ENCODE measurements at places on chromosomes 3 and 15.

GRCh38 chr15:80760960-80761359 lies 18.2 kb upstream of the CEMIP start:
- no peak for DNase-seq

DNA sequence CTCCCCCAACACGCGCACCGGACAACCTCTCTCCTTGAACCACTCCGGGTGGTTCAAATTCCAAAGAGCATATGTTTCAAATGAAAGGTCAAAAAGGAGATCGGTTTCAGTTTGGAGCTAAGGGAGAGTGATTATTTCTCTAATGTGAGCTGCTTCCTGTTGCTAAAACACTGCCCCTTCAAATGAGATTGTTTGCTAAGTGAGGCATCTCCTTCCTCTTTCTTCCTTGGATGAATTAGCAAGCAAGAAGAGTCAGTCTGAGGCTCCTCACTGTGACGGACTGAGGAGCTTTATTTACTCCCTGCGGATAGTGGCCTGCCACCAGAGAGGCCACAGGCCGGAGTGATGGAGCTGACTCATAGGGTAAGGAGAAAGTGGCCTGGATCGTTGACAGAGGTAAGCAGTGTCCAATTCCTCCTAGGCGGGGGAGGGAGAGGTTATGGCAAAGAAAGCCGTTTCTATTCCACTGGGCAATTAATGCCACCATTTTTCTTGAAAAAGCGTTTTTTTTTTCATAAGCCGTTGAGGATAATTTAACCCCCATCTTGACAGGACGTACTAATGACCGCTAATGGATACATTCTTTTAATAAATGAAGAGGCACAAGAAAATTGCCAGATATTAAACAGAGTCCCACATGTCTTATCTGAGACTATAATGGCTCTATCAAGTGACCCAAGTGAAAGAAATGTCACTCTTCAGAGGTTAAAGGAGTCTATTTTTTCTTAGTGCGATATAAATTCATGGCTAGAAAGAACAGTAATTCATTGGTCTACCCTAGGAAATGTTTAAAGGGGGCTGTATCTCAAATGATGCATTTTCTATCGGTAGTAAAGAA lies 167.0 kb upstream of the ANKRD28 start:
- DNase-seq = peak; percentile 8

DNA sequence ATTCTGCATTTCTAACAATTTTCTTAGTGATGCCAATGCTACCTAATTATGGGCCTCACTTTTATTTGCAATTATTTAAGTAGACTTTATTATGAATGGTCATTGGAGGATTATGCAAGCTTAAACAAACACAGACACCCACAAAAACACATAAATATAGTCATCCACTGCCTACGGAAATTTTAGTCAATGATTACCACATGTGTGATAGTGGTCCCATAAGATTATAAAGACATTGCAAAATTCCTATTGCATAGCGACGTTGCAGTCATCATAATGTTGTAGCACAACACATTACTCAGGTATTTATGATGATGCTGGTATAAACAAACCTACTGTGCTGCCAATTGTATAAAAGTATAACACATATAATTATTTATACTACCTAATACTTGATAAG lies 247.8 kb upstream of the ALCAM start:
- no peak for DNase-seq

DNA sequence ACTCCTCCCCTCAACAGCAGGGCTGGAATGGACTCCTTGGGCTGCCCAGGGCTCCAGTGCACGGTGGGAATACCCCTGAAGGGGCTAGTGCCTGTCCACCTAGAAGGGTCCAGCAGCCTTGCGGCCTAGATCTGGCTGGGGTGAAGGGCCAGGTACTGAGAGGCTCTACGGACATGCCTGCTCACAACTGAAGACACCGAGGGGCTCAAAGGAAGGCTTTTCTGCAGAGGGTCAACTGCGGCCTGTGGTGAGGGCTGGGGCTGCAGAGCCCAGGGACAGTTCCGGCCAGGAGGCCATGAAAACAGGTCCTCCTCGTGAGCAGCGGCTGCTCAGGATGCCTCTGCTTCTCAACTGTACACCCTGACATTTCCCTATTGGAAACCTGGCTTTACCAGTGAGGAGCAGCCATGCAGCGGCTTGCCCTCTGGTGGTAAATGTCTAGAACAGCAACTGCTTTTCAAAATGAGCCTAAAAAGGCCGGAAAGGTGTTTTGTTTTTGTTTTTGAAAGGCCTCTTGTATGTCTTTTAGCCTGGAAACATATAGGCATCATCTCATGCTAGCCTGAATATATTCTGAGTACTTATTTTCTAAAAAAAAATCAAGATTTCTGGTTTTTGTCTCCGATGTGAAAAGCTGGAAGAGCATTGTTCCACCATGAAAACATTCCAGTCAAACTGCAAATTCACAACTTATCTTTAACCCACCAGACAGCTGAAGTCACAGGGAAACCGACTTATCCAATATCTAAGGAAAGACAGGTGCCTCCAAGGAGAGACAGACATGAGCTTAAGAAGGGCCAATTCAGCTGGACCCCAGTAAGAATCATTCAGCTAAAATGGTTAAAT lies 163.4 kb downstream of the KLF13 start:
- peak; percentile 86 for DNase-seq

DNA sequence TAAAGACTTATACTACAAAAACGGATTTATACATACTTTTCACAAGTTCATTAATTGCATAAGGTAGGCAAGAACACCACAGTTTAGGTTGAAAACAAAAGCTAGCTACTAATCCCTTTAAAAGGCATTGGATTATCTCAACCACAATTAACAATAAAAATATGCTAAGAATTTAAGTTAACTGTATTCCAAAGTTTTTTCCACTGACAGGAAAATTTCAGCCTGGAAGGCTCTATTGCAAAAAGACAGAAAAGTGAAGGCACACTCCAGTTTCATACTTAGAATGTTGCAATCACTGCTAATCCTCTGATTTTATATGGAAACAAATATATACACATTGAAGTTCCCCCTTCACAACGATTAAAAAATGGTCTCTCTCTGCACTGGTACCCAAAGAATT lies 71.5 kb downstream of the TJP1 start:
- DNase-seq = no peak

Measured in NCI-H69 (cell line).